NB4 (cell line): ENCODE measurements at places on chromosomes 7 and 10.

DNA sequence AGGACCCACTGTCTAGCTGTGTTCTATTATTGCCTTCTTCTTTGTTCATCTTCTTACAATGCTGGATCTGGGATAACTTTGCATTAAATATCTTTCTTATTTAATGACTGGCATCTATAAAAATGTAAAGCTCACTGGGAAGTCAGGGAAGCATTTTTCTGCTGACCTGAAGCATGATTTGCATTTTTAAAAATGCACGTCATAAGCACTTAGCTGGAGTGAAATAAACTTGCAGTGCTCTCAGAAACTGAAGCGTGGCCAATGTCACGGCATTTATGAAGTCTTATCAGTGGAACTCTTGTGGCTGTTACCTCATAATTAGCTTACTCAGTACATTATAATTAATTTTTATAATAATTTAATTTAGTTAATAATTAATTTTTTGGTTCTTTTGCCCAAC is 59.1 kb downstream of the FRMD4A start:
- no peak for DNase-seq

DNA sequence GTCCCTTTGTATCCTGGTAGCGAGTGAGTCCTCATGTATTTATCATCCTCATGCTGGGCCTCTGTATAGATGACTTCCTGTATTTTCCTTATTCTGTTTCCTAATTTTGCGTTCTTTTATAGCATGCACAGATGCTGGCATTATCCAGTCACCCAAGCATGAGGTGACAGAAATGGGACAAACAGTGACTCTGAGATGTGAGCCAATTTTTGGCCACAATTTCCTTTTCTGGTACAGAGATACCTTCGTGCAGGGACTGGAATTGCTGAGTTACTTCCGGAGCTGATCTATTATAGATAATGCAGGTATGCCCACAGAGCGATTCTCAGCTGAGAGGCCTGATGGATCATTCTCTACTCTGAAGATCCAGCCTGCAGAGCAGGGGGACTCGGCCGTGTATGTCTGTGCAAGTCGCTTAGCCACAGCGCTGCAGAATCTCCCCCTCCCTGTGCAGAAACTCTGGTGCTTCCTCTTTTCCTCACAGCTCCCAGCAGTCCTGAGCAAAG is 183.1 kb upstream of the PRSS58 start:
- peak; percentile 89 for DNase-seq

DNA sequence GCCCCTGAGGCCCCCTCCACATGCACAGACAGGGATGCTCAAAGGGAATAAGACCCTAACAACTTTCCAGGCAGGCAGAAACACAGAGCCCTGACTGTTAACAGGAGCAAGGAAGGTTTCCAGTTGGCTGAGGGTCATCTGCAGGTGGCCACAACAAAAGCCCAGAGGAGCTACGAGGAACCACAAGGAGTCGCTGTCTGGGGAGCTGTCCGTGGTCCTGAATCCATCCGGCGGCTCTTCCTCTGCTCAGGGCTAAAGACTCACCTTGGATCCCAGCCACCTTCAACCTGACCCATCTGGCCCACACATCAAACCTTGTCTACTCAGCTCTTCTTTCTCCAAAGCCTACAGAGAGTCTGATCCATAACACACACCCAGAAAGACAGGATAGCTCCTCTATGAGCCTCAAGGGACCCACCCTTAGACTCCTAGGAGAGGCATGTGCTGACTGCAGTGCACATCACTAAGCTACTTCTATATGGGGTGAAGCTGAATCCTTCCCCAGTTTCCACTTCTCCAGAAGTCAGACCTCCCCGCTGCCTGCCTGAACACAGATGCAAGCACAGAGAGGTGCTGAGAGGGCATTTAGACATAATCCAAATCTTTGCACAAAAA is 104.0 kb downstream of the SLIT1 start:
- peak; percentile 74 for DNase-seq

DNA sequence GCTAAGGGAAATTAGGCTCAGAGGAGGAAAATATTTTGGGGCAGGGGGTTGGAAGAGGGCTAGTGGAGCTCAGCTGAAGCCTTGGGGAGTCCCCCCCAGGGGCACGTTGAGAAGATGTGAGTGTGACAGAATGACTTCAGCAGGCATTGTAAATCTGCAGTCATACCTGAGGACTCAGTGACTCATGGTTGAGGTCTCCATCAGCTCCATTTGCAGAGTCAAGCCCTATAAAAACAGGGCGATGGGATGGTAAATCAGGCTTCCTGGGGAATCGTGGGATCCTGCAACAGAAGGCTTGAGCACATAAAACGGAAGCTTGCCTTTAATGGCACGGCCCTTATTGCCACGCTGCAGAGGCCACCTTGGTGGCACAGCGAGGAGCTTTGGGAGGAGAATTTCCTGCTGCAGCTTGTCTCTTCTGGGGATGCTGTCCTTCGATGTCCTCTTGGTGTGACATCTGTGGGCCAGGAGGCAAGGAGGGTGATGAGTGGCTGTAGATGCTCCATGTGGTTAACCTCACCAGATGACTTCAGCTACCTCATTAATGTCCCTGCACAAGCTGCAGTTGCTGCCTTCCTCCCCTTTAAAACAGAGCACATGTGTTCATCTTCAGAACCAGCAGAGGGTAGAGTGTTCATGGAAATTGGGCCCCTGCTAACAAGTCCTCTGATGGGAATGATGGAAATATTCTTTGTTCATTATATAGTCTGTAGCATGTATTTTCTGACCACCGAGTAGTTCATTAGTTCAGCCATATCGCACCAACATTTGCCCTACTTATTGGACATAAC is 285.9 kb downstream of the LRMDA start:
- peak; percentile 40 for DNase-seq

GRCh38 chr10:115710136-115710535 is 562.9 kb downstream of the GFRA1 start:
- no peak for DNase-seq
